ENCODE measurements at places on chromosomes 2 and 18. TPM values are rescaled to one million over a fixed set of nuclear protein-coding genes. Genes with fewer than 3 reads are reported as not detected.
A peak's percentile ranks its signal among the peaks of the same experiment; 100 is the strongest.

DNA sequence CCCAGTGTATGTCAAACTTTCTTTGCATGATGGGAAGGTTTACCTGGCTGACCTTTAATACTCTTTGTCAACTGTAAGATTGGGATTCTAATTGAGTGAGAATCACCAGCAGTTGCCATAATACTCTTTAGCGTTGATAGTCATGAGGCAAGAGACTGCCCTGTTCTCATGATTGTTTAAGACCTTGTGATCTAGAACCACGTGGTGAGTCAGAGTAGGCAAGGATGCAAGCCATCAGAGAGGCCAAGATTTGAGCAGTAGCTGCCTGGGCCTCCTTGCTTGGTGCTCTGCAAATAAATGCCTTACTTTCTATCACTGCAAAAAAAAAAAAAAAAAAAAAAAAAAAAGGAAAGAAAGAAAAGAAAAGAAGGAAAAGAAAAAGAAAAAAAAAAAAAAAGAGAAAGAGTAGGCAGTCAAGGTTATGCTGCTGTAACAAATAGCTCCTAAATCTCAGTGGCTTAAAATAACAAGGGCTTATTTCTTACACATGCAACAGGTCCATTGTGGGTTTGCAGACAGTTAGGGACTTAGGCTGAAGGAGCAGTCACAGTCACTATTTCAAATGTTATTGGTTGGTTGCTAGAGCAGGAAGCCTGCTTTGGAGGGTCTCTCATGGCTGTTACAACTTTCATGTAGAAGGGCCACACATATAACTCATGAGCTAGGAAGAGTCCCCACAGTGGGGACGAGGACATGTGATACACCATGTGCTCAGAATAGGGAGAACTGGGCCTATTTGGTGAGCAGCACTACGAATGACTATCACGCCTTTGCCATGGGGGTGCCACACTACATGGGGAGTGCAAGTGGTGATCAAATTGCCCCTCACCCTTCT lies 21.7 kb downstream of the IL1R2 start:
- no peak overlapping the region for H3K27ac ChIP-seq
- H3K4me3 ChIP-seq: no peak overlapping the region
- H3K4me1 ChIP-seq: no peaks in the 10 kb centered on the region
- no peaks in the 10 kb centered on the region for H3K36me3 ChIP-seq
- no peaks in the 10 kb centered on the region for H3K27me3 ChIP-seq

- H3K4me3 ChIP-seq: no peak overlapping the region
- H3K27ac ChIP-seq: no peak overlapping the region
Observed at GRCh38 chr18:6650747-6651146, 78.8 kb upstream of the ARHGAP28 start.

GRCh38 chr2:38497670-38498037 lies 105.1 kb downstream of the HNRNPLL start:
- peak overlapping the region; percentile 65 for H3K27ac ChIP-seq
- H3K27me3 ChIP-seq: no peaks in the 10 kb centered on the region
- H3K36me3 ChIP-seq: no peaks in the 10 kb centered on the region
- H3K4me3 ChIP-seq: peak overlapping the region; percentile 53
- DNase-seq: peak; percentile 87

GRCh38 chr18:49359732-49360444 lies 100.6 kb downstream of the DYM start:
- no peaks in the 10 kb centered on the region for H3K4me1 ChIP-seq
- no peaks in the 10 kb centered on the region for H3K27me3 ChIP-seq
- H3K27ac ChIP-seq: no peak overlapping the region
- no peak for DNase-seq
- no peaks in the 10 kb centered on the region for H3K36me3 ChIP-seq

DNA sequence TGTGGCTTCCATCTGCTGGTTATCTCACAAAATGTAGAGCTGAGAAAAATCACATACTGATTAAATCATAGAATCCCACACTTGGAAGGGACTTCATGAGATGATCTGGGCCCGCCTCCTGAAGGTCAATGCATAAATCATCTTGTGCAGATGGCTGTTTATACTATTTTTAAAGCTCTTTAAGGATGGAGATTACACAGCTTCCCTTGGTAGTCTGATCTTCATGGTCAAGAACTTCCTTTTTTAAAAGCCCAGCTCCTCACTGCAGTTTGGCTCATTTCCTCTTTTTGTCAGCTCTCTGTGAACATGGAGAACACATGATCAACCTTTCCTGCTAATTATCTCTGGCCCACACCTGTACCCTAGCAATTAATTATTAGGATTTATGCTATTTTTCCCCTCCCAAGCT lies 25.9 kb downstream of the GCG start:
- no peak for DNase-seq
- no peak overlapping the region for H3K4me3 ChIP-seq
- H3K27me3 ChIP-seq: no peaks in the 10 kb centered on the region
- no peaks in the 10 kb centered on the region for H3K36me3 ChIP-seq
- no peak overlapping the region for H3K27ac ChIP-seq

- H3K4me3 ChIP-seq: no peak overlapping the region
- H3K4me1 ChIP-seq: no peaks in the 10 kb centered on the region
- peaks cover 20% of the 10 kb centered on the region for H3K27me3 ChIP-seq
Observed at GRCh38 chr2:1156059-1156458, 205.4 kb downstream of the SNTG2 start.

- no peaks in the 10 kb centered on the region for H3K4me1 ChIP-seq
- peaks cover 31% of the 10 kb centered on the region for H3K27me3 ChIP-seq
- no peaks in the 10 kb centered on the region for H3K36me3 ChIP-seq
- DNase-seq: no peak
Observed at GRCh38 chr2:40455661-40456060, 3.8 kb upstream of the SLC8A1 start.

Gene KCNG2
- polyA plus RNA-seq: not detected

Gene CABLES1
- 14.7 TPM for polyA plus RNA-seq

Gene FAM237A
- not detected for polyA plus RNA-seq

Gene ACVR1C
- polyA plus RNA-seq: 0.05 TPM
